ENCODE measurements at places on chromosomes 7 and 10.

GRCh38 chr7:8232999-8233847 is 28.7 kb downstream of the ICA1 start:
- no peak for DNase-seq

GRCh38 chr7:84665339-84665738 is 470.8 kb upstream of the SEMA3A start:
- no peak for DNase-seq

- no peak for DNase-seq
Measured at GRCh38 chr7:149552799-149553198, 55.2 kb upstream of the ZNF746 start.

DNA sequence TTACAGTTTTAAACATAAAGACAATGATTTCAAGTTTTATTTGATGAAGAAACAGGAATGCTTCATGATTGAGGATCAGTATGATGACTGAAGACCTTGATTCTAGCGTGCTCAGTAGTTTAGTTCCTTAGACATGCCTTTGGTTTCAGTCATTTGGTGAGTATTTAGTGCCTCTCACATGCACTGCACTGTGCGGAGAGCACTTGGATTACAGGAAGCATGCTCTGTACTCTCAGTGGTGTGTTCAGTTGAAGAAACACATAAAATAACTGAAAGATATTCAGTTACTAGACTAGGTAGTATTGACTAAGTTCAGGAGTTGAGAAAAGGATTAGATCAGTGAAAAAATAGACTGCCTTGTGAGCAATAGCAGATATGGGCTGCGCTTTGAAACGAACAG is 25.5 kb downstream of the RBM17 start:
- no peak for DNase-seq

- DNase-seq = peak; percentile 43
Measured at GRCh38 chr7:122092964-122093797, 50.9 kb downstream of the AASS start.

DNA sequence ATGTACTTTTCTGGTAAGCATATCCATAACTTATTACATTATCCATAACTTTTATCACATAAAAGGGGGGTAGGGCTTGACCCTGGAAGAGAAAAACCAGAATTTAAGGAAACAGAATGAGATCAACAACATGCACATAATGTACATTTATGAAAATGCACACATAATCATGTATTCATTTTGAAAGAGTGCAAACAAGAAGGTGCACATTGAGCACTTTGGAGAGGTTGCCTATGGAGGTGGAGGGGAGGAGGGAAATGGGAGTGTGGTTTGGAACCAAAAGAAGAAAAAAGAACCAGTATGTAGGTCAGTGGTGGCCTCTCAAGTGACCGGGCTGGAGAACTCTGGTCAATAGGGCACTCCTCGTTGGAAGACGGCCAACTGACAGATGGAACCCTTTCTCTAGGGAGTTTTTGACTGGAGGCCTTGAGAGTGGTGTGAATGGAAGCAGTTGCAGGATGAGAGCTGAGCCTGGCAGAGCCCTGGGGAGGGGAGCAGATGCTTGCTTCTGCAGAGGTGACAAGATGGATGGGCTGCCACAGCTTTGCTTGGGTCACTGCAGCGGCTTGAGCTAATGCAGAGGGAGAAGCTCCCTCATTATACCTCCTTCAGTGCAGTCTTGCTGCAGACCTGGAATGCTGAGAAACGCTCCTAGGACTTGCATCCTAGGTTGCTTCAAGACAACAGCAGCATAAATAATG is 192.7 kb downstream of the SEC23IP start:
- DNase-seq = no peak

DNA sequence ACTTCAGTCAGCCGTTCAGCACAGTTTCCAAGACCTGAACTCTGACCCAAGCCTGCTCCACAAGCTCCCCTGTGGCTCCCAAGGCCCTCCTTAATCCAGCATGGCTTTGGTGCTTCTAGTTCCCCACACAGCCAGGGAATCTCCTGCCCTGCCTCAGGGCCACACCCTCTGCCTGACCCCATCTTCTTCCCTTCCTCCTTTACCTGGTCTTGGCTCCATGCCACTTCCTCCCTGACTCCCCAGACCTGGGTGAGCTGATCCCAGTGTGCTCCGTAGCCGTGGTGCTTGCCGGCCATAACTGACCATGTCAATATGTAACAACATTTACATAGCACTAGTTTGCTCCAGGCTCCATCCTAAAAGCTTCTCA is 20.0 kb downstream of the TMEM273 start:
- no peak for DNase-seq
